Stimulated activated CD8-positive, alpha-beta memory T cell treated with anti-CD3 and anti-CD28 coated beads, Interleukin-7, amount 100 ng/mL, for 4 hours (primary cell): ENCODE measurements at places on chromosomes 11 and 22.

DNA sequence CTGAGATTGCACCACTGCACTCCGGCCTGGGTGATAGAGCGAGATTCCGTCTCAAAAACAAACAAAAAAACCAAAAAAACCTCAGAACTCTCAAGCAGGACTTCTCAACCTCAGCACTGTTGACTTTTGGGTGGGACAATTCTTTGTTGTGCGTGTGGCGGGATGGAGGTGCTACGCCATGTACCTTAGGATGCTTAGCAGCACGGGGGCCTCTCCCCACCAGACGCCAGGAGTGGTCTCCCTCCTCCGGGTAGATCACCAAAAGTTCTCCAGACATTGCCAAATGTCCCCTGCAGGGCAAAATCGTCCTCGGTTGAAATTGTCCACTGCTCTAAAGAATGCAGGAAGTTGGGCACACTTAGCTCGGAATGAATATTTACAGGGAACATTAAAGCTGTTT is 26.9 kb upstream of the ATXN10 start:
- DNase-seq = no peak

DNA sequence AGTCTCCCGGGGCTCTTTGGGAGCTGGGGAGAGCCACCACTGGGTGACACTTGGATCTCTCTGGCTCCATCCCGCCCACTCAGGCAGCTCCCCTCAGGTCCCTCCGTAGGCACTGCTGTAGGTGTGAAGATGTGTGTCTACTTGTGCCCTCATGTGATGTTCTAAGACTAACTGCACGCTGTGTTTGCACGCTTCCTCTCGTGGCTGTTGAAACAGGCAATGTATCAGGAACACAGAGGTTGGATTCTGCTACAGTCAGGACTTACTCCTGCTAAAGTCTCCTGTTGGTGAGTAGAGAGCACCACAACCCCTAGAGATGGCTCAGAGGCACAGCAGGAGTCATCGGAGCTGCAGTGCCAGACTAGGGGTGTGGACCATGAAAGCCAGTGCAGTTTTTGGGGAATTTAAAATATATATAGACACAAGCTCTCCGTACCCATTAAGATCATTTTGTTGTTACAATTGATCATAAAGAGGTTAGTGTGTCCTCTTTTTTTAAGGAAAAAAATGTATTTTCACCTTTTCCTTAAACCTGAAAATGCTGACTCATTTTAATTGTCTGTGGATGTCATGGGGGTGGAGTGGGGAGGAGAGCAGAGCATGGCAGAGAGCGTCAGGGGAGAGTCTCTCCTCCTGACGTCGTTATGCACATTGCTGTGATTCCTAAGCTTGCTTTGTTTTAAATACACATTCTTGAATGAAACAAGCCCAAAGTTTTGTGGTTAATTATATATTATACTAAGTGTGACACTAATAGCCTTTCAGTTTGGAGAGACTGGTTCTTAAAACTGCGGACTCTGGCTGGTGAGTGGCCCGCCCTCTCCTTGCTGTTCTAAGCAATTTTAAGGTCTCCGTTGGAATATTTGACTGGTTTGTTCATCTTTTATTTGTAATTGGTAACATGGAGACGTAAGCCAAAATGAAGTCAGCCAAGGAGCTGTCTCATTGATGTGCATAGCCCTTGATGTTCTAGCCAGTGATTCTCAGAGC is 16.2 kb upstream of the CTTN start:
- no peak for DNase-seq

DNA sequence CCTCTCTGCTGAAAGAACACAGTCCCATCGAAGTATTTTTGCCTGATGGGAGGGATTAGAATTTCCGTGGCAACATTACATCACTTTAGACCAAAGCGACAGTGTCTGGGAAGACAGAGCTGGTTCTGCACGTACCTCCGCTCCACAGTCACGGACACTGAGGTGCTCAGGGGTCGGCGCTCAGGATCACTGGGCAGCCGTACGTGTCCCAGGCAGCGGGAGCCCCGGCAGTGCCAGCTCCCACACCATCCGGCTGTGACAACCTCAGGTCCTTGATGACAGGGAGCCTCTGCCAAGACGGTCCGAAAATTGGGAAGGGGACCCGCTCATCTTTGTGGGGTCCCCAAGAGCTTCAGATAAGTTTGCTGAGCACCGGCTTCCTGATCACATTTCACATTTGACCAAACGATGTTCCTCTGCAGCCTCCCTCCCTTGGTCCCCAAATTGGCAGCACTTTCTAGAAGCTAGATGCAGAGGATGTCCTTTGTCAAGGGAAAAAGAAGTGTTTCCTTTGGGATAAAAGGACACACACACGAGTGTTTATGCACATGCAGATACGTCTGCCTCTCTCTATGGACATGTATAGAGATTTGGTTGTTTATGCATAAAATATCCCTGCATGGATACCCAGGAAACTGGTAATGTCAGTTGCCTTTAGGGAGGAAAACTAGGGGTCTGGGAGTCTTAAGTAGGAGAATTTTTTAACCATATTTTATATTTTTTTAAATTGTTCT is 61.6 kb upstream of the LINC01488 start:
- DNase-seq = no peak

- peak; percentile 17 for DNase-seq
These were observed 46.2 kb downstream of the IGF2 start for GRCh38 chr11:2092956-2093412.

DNA sequence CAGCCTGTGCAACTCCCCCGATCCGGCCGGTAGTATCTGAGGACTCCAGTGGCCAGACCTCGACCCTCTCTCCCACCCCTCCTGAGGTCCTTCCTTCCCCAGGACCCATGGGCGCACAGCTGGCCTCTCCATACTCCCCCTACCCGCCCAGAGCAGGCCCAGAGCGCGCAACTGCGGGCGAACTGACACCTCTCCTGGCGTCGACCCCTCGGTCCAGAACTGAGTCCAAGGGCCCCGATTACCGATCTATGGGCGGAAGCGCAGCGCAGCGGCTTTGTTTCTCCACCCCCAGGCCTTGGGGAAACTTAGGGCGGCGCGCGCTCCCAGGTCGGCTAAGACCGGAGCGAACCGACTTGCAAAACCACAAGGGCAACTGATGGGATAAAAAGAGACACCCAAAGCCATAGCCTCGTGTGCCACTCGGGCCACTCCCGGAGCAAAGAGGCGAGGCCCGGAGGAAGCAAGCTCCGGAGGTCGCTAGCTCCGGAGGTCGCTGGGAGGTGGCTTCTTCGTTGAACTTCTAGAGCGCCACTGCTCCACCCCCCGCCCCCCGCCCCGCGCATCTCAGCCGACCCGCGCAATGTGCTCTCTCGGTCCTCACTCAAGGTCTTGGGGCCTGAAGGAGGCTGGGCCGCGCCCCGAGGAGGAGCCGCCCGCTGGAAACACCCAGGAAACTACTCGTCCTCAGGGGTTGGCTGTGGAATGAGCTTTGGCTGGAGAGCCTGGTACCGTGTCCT is 9.8 kb upstream of the ALX4 start:
- DNase-seq = no peak

GRCh38 chr11:43644621-43645299 is 35.8 kb upstream of the HSD17B12 start:
- no peak for DNase-seq

DNA sequence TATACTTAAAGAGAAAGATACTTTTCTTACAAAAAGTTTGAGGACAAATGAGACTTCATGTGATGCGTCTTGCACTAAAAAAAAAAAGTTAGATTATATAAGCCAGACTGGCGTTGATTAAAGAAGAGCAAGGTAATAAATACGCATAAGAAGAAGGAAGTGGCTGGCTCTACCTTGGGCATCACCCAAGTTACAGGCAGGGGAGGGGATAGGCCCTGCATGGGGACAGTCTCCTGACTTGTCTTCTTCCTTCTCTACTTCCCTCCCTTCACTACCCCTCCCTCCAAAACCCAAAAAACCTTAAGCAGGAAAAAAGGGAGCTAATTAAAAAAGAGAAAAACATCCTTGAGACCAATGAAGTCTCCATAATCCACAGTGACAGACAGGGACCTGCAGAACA is 22.3 kb upstream of the TMA7B start:
- DNase-seq = no peak

- no peak for DNase-seq
These were observed 332.2 kb downstream of the INSC start for GRCh38 chr11:15446929-15447328.

DNA sequence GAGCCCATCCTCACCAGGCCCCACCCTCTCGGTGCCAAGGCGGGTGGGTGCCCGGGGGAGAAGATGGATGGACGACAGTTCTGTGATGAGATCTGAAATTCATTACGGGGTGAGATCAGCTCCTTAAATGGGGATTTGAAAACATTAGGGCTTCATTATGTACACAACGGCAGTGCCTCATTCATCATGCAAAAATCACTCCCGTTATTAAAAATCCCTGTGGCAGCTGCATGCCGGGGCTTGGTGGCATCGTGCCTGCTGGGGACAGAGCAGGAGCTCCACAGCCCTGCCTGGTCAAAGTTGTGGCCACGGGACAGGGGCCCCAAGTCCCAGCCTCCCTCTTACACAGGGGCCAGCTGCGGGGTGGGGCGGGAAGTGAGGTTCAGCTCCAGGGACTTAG is 20.2 kb downstream of the OTUB1 start:
- DNase-seq = no peak

GRCh38 chr11:17707830-17708229 is 11.5 kb upstream of the MYOD1 start:
- DNase-seq = no peak

GRCh38 chr11:74010306-74011300 is 1.7 kb upstream of the UCP3 start:
- no peak for DNase-seq
